Epithelial cell of proximal tubule (primary cell): ENCODE measurements at places on chromosomes 16 and 17. TPM values are rescaled to one million over a fixed set of nuclear protein-coding genes. Genes with fewer than 3 reads are reported as not detected.
A peak's percentile ranks its signal among the peaks of the same experiment; 100 is the strongest.

DNA sequence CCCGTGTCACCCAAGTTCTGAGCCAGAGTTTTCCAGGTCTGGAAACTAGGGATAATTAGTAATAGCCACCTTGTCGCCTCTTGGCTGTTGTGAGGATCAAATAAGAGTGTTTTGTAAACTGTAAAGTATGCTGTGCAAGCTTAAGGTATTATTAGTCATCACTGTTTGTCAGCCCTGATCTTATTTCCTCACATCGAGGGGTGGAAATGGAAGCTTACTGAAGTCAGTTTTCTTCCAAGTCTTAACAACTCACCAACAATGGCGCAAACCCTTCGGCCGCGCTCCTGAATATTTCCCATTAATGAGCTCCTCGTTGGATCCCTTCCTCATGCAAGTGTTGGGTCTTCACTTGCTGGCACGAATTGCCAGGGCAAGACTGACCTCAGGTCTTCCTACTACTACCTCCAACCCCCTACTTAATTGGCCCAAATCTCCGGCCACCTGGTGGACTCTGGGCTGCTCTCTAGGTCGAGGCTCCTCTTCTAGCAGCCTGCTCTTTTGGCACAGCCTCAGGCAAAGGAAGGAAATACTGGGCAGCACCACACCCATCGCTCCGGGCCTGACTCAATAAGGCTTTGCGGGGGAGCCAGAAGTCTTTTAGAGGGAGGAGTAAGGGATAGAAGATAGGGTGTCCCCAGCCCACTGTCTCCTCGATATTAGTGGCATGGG, 885 bp upstream of the SLC35B1 start:
- DNase-seq, result no peak

- no peak for DNase-seq
Observed at GRCh38 chr16:7025616-7026190, 306.9 kb upstream of the RBFOX1 start.

- no peak for DNase-seq
Observed at GRCh38 chr17:74981979-74982662, 5.3 kb upstream of the CDR2L start.

Gene ATP2A1
- total RNA-seq, result 0.14 and 0.92 TPM in 2 replicates

DNA sequence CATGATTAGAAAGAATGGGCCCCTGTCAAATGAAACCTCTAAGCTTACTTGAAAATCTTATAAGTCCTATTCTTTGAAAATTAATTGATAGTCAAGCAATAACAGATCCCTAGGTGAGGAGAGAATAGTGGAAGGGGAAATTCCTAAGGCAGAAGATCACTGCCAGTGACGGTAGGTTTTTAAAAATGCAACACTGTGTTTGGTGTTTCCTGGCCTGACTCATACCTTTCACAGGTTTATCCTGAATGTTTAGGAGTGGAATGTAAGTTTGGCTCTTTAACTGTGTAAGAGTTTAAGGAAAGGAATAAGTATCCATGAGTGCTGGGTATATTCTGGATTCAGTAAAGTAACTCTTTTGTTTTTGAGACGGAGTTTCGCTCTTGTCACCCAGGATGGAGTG, 23.8 kb downstream of the HAPSTR1 start:
- peak; percentile 46 for DNase-seq

Gene MT1E
- 724 and 1,203 TPM in 2 replicates for total RNA-seq

- no peak for DNase-seq
Observed at GRCh38 chr16:85615852-85616606, 2.9 kb downstream of the GSE1 start.

- no peak for DNase-seq
Observed at GRCh38 chr17:78322858-78323455, 36.9 kb downstream of the SOCS3 start.

GRCh38 chr17:34725008-34725407, 145.6 kb downstream of the TMEM132E start:
- no peak for DNase-seq

DNA sequence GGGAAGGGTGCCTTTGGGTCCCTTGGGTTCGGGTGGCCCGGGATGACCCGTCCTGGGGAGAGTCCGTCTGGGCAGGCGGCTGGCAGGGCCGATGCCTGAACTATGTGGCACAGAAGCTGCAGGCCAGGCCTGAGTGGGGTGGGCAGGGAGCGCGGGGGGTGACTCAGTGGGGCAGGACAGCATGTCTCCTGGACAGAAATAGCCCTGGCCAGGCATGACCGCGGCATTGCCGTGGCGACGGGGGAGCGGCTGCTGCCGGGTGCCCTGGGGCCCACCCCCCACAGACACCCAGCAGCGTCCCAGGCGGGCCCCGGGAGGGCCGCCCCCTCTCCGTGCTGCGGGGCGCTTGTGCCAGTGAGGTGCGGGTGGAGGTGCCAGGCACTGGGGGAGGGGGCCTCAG, 1.8 kb upstream of the C1QTNF8 start:
- DNase-seq, result no peak

DNA sequence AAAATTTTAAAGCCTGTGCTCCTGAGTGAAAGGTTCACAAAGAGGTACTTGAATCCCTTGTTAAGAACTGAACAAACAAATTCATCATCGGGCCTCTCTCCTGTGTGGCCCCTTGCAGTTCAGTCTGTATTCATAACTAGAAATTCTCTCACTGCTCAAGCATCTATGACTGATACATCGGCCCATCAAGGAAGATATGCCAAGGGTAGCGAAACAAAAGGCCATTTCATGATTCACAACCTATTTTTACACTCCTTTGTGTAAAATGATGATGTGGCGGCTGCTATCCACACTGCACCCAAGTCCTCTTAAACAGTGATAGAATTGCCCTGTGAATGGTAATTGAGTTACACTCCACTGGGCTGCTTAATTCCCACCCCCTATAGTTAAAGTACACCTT, 204.6 kb downstream of the STX8 start:
- DNase-seq, result peak; percentile 52

Gene CLDN7
- total RNA-seq, result 105 and 200 TPM in 2 replicates

DNA sequence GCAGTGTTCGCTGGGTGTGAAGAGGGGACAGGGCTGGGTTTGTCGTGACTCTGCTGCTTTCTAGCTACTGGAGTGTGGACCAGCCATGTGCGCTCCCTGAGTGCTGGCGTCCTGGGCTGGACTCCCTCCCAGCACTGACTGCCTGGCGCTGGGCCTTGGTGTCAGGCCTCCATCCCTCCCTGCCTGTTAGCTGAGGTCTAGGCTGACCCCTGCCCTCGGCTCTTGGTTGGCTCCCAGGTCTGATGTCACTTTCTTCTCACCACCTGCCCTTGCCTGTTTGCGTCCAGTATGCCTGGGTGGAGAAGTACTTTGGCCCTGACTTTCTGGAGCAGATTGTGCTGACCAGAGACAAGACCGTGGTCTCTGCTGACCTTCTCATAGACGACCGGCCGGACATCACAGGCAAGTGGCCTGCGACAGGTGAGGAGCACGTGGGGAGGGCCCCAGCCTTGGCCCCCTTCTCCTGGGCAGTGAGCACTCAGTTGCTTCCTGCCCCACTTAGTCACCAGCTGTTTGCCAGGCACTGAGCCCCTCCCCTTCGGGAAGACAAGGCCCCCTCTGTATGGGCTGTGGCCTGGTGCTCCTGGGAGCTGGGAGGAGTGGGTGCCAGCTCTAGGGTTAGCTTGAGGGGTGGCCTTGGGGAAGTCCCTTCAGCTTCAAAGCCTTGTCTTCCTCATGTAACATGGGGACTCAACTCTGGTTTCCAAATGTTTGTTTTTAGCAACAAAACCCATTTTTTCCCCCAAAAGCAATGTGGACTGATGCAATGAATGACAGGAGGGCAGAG, 41.5 kb downstream of the NT5M start:
- DNase-seq, result no peak

Gene SLC5A11
- not detected in 2 replicates for total RNA-seq

Gene RNU2-1
- not detected in 2 replicates for total RNA-seq

GRCh38 chr16:68759062-68759461, 22.0 kb downstream of the CDH1 start:
- no peak for DNase-seq

DNA sequence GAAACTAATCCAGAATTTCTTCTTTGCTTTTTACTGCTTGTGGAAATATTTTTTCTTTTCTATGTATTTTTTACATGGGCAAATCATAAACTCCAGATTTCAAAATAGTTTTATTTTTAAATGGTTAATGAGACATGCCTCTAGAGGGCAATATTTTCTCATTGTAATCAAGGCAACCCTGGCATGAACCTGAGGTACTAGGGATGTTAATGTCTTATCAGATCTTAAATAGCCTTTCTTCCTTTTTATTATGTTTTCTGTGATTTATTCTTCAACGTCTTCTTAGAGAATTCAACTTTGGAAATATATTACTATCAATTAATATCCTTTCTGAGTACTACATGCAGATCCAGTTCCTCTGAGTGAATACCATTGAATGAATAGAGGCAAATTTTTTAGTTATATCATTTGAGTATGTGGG, 324.7 kb downstream of the BCAS3 start:
- no peak for DNase-seq

Gene TSNAXIP1
- total RNA-seq, result 0.07 and 0.52 TPM in 2 replicates

Gene KCNG4
- total RNA-seq, result not detected in 2 replicates

Gene MYH1
- not detected in 2 replicates for total RNA-seq

- DNase-seq, result no peak
Observed at GRCh38 chr16:75317532-75317931, 66.1 kb upstream of the BCAR1 start.

GRCh38 chr16:61611847-61612491, 424.3 kb downstream of the CDH8 start:
- DNase-seq, result no peak

DNA sequence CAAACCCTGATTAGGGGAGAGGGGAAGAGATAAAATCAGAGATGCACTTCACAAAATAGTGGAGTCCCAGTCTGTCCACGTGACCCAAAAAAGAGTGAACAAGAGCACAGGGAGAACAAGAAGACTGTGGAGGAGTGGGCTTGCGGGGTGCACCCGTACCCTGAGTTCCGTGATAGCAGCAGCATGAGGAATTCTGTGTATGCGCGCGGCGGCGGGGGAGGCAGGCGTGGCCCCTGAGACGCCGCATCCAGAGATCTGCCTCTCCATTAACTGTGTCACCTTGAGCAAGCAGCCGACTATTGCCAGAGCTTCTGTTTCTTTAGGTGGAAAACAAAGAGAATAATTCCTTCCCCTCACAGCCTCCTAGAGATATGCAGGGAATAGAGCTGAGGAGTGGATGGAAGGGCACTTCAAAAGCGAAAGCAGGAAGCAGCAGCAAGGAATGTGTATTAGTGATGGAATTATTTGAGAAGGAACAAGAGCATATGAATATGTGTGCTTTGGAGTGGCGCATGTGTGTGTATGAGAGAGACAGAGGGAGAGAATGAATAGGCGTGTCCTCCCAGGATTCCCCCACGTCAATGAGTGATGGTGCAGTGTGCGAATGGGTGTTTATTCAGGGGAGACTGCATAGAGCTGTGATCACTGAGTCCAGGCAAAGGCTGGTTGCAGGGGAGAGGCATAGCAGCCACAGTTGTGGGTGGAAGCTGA, 10.4 kb upstream of the SOX9 start:
- no peak for DNase-seq

- DNase-seq, result no peak
Observed at GRCh38 chr17:50176559-50177357, 11.0 kb downstream of the SGCA start.

- no peak for DNase-seq
Observed at GRCh38 chr16:56861092-56861610, 3.9 kb upstream of the SLC12A3 start.

DNA sequence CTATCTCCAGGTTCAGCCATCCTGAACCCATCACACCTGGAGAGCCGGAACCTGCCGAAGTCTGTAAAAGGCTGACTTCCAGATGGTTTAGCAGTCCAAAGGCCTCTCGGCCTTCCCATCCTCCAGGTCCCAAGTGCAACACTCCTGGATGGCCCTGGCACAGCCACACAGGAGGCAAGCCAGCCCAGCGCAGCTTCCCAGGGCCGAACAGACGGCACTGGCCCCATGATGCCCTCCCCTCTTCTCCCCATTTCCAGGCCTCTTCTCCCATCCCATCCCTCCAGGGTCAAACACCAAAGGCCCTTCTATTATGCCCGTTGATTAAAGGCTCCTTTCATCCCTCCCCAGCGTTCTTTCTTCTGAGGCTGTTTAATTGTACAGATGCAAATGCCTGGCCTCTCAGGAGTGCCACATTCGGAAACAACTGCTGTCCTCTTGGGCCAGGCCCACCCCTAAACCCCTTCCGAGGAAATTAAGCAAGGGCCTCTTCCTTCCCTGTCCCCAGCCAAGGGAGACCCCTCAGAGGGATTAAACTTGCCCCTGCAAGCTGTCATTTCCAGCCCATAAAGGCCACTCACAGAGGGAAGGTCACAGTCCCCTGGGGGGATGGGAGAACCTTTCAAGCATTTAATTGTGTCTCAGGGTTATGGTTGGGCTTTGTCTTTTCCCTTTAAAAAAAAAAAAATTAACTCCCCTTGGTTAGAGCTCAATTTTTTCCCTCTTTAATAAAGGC, 30.8 kb downstream of the AXIN2 start:
- no peak for DNase-seq

- no peak for DNase-seq
Observed at GRCh38 chr16:53085931-53086421, 31.2 kb downstream of the CHD9 start.

Gene TMC6
- 38.4 and 52.1 TPM in 2 replicates for total RNA-seq

DNA sequence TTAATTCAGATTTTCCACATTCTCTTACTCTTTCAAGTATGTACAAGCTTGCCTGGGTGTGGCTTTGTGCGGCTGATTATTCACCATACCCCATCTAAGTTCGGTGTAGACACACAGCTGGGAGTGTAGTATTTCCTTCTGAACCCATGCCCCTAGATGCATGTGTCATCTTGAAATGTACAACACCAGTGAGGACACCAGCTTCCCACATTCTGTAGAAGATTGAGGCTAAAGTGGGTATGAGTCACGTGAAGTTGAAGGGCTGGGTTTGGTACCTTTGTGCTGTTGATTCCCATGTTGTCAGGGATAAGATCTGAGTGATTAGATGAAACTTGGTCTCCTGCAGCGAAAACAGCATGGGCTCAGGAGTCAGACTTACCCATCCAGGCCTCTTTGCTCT, 14.6 kb upstream of the DHX8 start:
- peak; percentile 62 for DNase-seq

Gene ITGB3
- 65.9 and 181 TPM in 2 replicates for total RNA-seq

Gene NTN1
- 1.2 and 1.3 TPM in 2 replicates for total RNA-seq

GRCh38 chr16:79982361-79982760, 381.8 kb upstream of the MAF start:
- DNase-seq, result no peak

Gene PIPOX
- 0.35 TPM in 1 of 2 replicates, not detected in the other for total RNA-seq

- DNase-seq, result no peak
Observed at GRCh38 chr17:78383725-78384471, 5.4 kb downstream of the PGS1 start.

GRCh38 chr16:89620406-89620841, 7.0 kb downstream of the DPEP1 start:
- no peak for DNase-seq

DNA sequence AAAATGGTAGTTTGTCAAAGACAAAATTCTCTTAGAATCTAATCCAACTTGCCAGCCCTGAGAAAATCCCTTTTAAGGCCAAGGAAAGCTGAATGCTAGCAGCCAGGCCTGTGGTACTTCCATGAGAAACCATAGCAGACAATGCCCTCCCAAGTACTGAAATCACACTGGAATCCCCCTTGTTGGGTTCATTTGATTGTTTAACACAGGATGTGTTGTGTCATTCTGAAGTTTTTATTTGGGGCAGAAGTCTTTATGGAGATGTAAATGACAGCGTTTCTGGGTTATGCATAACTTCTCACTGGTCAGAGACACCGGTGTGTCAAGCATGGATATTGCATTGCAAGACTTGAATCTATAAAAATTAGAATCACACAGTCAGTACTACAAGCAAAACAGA, 6.0 kb upstream of the ARL2BP start:
- no peak for DNase-seq

Gene RECQL5
- total RNA-seq, result 20.0 and 25.7 TPM in 2 replicates
